ENCODE measurements at places on chromosomes 1 and 21.

DNA sequence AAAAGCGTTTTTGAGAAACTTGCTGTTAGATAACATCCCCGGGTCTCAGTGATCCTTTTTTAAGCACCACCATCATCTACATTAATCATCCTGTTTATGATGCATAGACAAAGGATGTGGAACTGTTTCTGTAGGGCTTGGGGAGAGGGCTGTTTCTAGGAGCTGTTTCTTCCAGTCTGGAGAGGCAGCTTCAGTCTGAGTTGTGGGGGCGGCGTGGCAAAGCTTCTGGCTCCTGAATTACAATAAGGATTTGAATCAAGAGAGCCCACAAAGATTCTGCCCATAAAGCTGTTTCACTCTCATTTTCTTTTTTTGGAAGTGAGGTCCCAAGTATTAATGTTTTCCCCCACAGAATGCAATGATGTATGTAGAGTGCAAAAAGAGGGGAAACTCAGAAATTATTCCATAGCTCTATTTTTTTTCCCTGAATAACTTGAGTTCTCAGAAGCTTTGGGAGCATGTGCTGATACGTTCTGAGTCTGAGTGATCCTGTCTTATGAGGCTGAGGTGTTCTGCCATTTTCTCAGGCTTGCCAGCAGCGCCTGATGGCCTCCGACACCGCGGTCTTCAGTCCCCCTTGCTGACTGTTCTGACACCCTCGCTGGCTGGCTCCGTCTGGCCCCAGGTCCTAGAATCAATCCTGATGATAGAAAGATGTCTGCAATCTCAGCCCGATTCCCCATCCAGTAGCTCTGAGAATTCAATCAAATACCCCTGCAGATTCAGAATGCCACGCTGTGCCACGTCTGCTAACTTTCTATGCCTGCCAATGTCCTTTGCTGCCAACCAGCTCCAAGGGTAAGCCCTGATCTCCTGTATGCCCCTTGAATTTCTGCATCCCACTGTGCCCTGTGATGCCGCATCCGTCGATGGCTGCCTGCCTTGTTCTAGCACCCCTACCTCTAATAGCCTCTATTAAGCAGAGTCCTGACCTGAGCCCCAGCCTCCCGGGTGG, 92.4 kb upstream of the AKT3 start:
- DNase-seq = no peak
- no peaks in the 10 kb centered on the region for H3K36me3 ChIP-seq
- no peaks in the 10 kb centered on the region for H3K4me1 ChIP-seq
- no peak overlapping the region for H3K4me3 ChIP-seq

DNA sequence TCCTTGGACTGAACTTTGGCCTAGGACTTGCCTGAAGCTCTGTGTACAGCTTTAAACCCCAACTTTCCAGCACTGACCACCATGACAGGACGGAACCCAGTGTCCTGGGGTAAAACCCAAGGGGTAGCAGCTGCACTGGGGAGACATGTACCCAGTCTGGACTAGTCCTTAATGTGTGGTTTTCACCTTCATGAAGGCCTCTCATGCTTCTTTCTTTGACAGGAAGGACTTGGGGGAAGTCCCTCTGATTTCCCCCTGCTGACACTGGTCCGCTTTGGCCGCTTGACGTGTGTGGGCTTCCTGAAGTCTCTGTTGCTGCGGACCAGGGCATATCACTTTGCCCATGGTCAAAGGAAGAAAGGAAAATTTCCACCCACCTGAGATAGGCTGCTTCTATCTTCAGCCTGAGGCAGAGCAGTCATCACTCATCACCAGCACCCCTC, 66.3 kb upstream of the PRDX6 start:
- H3K27ac ChIP-seq = no peak overlapping the region
- no peaks in the 10 kb centered on the region for H3K27me3 ChIP-seq
- H3K4me1 ChIP-seq = peaks cover 3% of the 10 kb centered on the region
- H3K4me3 ChIP-seq = no peak overlapping the region
- H3K36me3 ChIP-seq = no peaks in the 10 kb centered on the region

DNA sequence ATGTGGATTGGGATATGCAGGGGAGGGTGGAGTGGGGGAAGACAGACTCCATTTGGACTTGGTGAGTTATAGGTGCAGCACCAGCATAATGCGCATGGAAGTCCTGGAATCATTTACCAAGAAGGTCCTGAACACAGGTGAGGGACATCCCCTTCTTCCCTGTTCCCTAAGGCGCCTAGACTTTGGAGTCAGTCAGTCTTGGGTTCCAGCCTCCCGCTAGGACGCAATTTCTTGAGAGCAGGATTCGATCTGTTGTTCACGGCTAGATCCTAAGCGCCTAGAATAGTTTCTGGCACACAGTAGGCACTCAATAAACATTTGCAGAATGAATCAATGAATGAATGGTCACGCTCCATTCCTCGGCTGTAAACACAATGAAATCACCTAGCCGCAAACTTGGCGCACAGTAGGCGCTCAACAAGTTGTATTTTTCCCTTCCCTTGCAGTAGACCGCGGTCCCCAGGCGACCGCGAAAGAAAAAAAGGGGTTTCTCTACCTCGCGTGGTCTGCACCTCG, 1.0 kb upstream of the AK4 start:
- H3K4me3 ChIP-seq = peak overlapping the region; percentile 97
- H3K36me3 ChIP-seq = no peaks in the 10 kb centered on the region
- H3K4me1 ChIP-seq = peaks cover 19% of the 10 kb centered on the region
- peaks cover 3% of the 10 kb centered on the region for H3K27me3 ChIP-seq

- H3K36me3 ChIP-seq = no peaks in the 10 kb centered on the region
- no peaks in the 10 kb centered on the region for H3K27me3 ChIP-seq
- no peak overlapping the region for H3K27ac ChIP-seq
- DNase-seq = no peak
- H3K4me3 ChIP-seq = no peak overlapping the region
These were observed 67.7 kb downstream of the ALG6 start for GRCh38 chr1:63435161-63435560.

- no peak overlapping the region for H3K27ac ChIP-seq
- peaks cover 24% of the 10 kb centered on the region for H3K27me3 ChIP-seq
- H3K4me1 ChIP-seq = peaks cover 8% of the 10 kb centered on the region
- DNase-seq = peak; percentile 71
- no peaks in the 10 kb centered on the region for H3K36me3 ChIP-seq
- no peak overlapping the region for H3K4me3 ChIP-seq
These were observed 6.6 kb downstream of the GOLT1A start for GRCh38 chr1:204207136-204207616.

GRCh38 chr1:220336391-220337031, 64.3 kb upstream of the RAB3GAP2 start:
- H3K4me3 ChIP-seq = no peak overlapping the region
- DNase-seq = no peak
- no peak overlapping the region for H3K27ac ChIP-seq

- no peaks in the 10 kb centered on the region for H3K36me3 ChIP-seq
- no peak overlapping the region for H3K4me3 ChIP-seq
- peaks cover 30% of the 10 kb centered on the region for H3K4me1 ChIP-seq
These were observed 4.1 kb upstream of the ANKRD35 start for GRCh38 chr1:145889722-145890121.

DNA sequence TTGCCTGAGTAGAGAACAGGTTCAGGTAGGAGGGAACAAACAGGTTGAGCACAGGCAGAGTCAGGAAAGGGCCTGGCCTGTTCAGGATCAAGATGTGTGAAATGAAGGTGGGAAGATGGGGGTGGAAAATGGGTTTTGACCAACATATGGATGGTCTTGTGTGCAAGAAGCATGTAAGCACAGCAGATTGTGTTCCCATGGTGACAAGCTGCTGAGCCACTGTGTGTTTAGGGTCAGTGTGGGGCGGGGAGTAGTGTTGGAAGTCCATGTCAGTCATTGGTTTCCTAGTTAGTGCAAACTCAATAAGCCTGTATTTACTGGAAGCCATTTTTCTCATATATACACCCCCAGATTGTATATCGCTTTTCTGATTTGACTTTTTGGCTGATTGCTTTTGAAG, 111.9 kb downstream of the CAMTA1 start:
- H3K4me1 ChIP-seq = peaks cover 5% of the 10 kb centered on the region
- no peak overlapping the region for H3K27ac ChIP-seq
- no peaks in the 10 kb centered on the region for H3K27me3 ChIP-seq
- DNase-seq = no peak
- H3K36me3 ChIP-seq = no peaks in the 10 kb centered on the region

DNA sequence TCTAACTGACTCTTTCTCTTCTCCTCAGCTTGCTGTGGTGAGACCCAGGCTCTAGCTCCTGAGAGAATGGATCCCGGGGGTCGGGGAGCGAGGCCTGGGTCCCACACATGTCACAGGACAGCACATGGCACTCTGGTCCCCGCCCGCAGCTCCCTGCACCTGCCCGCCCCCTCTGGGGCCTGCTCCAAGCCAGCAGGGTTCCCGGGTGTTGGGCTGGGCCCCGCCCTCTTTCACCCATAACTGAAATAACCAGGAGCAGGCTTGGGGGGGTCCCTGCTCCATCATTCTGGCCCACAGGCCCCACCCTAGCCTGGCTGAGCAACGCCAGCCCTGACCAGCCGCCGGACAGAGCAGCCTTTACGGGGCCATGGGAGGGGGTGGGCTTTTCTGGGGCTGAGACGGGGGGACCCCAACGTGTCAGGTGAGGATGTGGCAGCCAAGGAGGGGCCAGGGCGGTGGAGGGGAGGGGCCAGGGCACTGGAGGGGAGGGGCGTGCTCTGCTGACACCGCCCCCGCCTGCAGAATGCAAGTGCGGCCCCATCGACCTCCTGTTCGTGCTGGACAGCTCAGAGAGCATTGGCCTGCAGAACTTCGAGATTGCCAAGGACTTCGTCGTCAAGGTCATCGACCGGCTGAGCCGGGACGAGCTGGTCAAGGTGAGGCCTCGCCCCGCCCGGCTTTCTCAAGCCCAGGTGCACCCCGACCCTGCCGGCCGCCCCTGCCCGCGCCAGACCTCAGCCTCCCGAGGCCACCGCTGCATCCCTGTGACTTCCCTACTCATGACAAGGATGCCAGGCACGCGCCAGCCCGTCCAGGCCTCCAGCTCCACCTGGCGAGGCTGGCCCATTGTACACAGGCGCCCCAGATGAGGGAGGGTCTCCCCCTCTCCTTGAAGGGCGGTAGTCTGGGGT, 19.4 kb downstream of the COL6A1 start:
- H3K27ac ChIP-seq = peak overlapping the region; percentile 52
- H3K36me3 ChIP-seq = no peaks in the 10 kb centered on the region
- H3K27me3 ChIP-seq = no peaks in the 10 kb centered on the region
- H3K4me3 ChIP-seq = no peak overlapping the region
- no peaks in the 10 kb centered on the region for H3K4me1 ChIP-seq

GRCh38 chr1:109805486-109806165, 41.9 kb upstream of the EPS8L3 start:
- peaks cover 3% of the 10 kb centered on the region for H3K4me1 ChIP-seq
- no peak overlapping the region for H3K4me3 ChIP-seq
- no peaks in the 10 kb centered on the region for H3K36me3 ChIP-seq

DNA sequence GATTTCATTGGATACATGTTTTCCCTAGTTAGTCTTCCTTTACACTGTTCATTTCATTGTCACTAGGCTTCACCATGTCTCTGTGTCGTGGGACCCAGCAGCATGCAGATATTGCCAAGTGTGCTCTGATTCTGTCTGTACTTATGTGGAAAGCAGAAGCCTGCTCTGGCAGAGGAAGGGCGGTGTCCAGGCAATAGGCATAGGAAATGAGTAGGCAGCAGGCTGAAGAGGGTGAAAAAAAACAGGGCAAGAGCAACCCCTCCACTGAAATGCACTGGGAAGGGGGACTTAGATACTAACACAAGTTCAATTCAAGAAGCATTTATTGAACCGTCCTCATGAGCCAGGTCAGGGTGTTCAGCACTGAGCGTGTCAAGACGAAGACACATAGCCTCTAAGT, 85.2 kb upstream of the VAV3 start:
- no peak overlapping the region for H3K4me3 ChIP-seq
- H3K27me3 ChIP-seq = no peaks in the 10 kb centered on the region
- no peaks in the 10 kb centered on the region for H3K36me3 ChIP-seq
- peak overlapping the region; percentile 11 for H3K27ac ChIP-seq
